ENCODE measurements at places on chromosomes 1 and 21.

- no peak for DNase-seq
These were observed 73.2 kb downstream of the BCAR3 start for GRCh38 chr1:93608187-93609109.

- DNase-seq, result no peak
These were observed 153.3 kb upstream of the LYPLAL1 start for GRCh38 chr1:219020386-219020785.

GRCh38 chr1:231557411-231557810 is 28.9 kb downstream of the TSNAX start:
- no peak for DNase-seq

DNA sequence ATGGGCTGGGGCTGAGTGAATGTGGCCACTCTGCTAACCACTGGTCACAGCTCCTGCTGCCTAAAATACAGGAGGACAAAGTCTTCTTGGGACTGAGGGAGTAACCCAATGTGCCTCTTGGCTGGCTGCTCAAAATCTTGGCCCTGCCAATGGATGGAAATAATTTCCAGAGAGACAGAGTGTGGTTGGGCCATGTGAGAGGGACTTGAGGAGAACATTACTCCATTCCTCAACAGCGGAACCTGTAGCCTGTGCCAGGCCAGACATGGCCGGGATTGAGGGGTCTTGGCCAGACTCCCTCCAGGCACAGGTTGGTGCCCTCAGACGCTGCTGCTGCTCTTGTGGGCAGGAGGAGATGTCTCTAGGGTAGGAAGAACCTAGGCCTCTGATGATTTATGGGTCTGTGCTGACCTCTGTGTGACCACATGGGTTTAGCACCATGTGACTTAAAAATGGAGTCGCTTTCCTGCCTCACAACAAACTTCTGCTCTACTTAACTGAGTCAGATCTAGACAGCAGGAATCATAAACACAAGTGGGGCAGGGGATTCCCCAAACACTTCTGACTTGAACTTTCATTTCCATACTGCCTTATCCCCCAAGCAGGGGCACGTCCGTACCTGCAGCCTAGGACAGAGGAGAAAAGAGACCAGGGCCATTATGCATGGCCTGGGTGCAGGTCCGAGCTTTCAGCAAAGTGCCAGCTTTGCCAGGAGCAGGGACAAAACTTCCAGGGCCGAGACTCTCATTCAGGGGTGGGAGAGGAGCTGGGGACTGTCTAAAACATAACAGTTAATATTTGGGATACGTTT is 79.2 kb downstream of the CD34 start:
- no peak for DNase-seq

DNA sequence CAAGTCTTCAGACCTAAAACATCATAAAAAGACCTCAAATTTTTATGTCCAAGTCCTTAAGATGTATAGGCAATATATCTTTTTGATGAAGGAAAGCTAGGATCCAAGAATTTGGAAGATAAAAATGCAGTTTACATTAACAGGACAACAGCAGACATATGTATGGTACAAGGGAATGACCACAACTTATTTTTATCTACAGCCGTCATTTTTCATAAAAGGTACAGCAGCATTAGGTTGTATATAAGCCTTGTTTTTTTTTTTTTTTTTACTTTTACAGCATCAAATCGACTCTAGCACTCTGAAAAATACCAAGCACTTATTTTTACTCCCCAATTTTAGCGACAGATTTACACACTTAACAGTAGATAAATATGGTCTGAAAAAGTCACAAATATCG is 1.3 kb downstream of the SRSF10 start:
- DNase-seq, result peak; percentile 53

DNA sequence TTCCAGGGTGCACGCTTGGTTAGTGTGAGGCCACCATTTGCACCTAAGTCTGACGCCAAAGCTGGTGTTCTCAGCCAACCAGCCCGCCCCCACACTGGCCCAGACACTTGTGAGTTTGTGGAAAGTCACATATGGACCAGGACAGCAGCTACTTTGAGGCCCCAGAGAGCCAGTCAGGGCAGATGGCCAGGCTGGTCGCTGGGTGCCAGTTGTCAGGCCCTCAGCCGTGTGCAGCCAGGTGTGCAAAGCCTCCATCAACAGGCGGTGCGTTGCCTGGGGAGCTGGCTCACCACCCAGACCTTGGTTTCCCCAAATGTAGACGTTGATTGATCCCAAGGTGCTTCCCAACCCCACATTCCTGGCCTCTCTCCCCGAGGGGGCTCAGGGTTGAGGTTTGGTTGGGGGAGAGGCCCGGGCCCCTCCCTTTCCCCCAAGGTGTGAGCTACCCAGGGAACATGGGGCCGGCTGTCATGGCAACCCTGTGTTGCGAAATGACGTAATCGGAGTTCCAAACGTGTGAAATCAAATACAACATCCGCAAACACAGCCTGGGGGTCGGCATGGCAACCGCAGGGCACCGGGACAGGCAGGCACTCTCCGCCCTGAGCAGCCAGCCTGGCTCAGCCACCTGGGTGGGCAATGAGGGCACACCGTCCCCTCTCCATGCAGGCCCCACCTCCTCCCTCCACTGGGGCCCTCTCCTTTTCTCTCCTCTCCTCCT is 42.2 kb upstream of the WNT4 start:
- no peak for DNase-seq

GRCh38 chr1:107953556-107953955 is 11.4 kb downstream of the VAV3 start:
- no peak for DNase-seq

- peak; percentile 89 for DNase-seq
These were observed 256.3 kb upstream of the IRF2BP2 start for GRCh38 chr1:234866007-234866866.

DNA sequence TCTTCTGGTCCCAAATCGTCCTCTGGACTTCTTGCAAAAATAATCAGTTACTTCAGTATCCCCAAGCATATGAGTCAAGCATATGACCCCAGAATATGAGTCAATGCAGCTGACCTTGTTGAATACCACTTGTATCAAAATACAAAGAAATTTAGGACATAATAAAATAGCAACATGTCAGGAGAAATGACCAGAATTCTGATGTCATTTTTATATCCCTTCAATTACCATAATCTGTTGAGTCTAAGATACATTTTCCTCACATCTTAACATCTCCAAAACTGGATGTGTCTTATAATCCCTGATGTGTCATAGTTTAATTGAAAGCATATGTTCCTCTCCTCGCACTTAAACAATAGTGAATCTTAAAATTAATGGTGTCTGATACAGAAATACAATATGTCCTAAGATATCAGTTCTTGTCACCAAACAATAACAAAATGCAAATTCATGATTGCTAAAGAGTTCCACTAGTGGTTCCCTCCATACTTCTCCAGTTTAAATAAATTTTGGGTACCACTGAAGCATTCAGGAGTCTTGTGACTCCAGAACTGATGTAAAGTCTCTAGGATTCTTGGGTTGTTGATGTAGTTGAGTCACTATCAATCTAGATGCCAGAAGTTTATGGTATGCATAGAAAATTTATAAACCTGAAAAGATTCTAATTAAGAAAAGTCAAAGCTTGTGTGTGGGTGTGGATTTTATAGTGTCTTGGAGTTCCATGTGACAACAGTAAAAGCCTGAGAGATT is 41.8 kb downstream of the KIFAP3 start:
- DNase-seq, result no peak

DNA sequence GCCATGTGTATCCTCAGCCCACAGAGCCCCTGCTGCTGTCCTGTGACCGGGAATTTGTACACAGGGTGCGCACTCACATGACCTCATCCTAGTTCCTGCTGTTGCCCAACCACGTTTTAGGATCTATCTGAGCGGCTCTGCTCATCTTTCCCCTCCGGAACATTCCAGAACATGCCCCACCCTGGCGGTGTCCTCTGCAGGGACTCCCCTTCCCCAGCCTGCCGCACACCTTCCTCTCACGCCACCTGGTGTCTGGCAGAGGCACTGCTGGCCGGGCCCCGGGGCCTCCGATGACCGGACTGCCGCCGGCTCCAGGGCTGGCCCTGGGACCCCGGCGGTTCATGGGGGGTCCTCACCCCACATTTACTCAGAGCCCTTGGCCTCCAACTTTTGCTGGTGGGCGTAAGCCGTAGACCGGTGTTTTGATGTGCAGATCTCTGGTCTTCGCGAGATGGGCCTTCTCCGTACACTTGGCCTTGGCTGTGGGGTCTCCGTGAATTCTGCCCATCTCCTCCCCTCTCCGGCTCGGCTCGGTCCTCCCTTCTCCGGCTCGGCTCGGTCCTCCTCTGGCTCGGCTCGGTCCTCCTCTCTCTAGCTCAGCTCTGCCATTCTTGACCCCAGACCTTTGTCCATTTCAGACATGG is 29.5 kb downstream of the ARHGEF16 start:
- DNase-seq, result no peak

DNA sequence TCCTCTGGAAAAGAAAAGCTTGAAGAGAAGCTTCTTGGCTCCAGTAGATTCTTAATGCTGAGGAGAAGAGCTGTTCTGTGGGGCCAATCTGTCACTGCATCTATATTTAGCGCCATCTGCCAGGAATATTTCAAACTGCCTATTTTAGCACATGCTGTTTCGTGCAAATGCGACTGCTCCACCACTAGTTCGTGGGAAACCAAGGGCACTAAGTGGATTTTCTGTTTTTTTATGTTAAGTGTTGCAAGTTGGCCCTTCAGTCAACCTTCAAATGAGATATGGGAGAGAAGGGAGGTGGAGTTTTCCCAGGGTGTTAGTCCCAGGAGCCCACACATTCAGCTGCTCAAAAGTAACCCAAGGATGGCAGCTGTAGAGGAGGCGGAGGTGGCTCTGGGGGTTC is 91.9 kb downstream of the TSEN15 start:
- DNase-seq, result no peak

GRCh38 chr1:81803431-81804110 is 2.8 kb downstream of the ADGRL2 start:
- DNase-seq, result no peak

DNA sequence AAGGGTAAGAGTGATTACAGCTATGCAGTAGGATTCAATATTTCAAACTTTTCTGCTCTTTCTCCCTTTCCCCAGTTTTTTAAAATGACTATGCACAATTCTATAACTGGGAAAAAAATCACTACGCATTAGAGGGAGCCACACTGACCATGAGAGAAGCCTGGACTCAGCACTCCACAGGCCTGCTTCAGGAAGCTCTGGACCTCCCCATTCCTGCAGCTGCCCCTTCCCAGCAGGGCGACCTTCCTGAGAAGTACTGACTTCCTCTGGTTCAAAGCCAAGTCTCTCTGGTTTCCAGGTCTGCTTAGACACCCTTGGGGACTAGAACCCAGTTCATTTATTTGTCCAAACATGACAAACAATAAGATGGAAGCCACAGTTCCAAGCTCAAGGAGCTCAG is 42.0 kb upstream of the CLSTN1 start:
- no peak for DNase-seq

DNA sequence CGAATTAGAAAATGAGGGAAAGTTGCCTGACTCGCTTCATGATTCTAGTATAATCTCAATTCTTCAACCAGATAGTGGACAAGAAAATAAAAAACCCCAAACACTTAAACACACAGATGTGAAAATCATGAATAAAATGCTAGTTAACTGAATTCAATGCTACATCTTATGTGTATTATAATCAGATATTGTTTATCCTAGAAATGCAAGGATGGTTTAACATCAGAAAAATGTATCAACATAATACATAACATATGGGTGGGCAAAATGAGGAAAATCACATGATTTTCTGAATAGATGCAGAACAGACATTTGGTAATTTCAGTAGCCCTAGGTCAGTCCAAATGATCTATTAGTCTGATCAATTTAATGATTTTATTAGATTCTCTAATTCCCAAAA is 97.2 kb downstream of the SIM2 start:
- no peak for DNase-seq

- no peak for DNase-seq
These were observed 14.8 kb downstream of the FMOD start for GRCh38 chr1:203336097-203336496.

Measured in erythroblast (primary cell).